ENCODE measurements at places on chromosomes 5 and 9.

GRCh38 chr5:148903587-148903986 lies 77.2 kb downstream of the ADRB2 start:
- no peak for DNase-seq

GRCh38 chr5:16723821-16724220 lies 107.0 kb upstream of the RETREG1 start:
- DNase-seq: no peak

DNA sequence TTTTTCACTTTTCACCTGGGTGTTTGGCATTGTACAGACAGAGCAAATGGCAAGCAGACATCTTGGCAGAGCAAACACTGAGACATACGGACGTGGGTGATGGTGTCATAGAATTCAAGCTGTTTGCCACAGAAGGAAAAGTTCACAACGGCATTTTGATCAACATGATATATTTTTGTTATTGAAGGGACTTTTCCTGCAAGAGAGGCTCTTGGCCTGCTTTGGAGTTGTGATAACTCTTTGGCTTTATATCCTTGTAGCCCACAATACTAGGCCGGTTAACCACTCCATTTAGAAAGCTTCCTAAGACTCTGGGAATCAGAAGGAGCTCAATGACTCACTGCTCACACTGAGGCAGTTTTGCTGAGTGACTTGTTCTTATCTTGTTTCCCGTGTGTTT lies 1038.3 kb downstream of the TLE1 start:
- peak; percentile 75 for DNase-seq

DNA sequence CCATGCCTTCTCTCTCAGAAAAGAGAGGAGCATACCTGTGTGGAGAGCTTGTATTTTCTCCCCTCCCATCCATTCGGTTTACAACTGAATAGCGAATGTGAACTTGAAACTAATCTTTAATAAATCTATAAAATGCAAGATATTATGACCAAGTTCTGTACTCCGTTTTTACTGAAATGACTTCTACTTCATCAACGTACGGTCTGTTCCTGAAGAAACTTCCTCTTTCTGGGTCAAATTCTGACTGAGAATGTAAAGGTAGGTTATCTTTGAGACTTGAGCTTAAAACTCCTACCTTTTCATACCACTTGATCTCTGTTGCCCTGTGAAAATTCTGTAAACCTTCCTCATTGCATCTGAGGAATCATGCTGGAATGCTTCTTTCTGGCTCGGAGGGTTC lies 4.2 kb upstream of the CTNNAL1 start:
- no peak for DNase-seq

DNA sequence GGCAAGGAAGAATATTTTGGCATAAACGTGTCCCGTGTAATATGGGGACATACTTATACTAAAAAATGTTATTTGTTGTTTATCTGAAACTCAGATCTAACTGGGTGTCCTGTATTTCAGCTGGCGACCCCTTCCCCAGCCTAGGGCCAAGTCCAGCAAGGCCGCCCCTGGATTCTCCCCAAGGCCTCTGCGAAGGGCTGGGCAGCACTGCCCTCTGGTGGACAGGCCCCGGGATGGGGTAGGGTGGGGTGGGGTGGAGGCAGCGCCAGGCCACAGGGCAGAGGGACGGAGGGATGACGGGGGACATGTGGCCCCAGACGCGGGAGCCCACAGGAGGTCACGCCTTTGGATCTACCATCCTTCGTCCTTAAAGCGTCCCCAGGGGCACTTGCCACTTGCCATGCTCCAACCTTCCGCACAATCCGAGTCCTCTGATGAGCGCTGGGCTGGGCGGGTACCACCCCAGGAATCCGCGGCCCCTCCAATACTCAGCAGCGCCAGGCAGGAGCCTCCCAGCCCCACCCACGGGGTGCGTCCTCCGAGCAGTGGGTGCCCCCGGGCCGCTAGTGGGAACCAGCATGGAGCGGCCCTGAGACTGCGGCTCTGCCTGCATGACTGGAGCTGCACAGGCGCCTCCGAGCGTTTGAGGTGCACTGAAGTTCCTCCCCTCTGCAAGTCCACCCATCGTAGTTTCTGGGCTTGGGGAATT lies 7.1 kb upstream of the AGPAT2 start:
- DNase-seq: peak; percentile 11

Measured in fibroblast of skin of right biceps (primary cell).